ENCODE measurements at places on chromosomes 12 and 14.

GRCh38 chr14:59318908-59319307 lies 130.4 kb downstream of the DAAM1 start:
- DNase-seq = no peak

DNA sequence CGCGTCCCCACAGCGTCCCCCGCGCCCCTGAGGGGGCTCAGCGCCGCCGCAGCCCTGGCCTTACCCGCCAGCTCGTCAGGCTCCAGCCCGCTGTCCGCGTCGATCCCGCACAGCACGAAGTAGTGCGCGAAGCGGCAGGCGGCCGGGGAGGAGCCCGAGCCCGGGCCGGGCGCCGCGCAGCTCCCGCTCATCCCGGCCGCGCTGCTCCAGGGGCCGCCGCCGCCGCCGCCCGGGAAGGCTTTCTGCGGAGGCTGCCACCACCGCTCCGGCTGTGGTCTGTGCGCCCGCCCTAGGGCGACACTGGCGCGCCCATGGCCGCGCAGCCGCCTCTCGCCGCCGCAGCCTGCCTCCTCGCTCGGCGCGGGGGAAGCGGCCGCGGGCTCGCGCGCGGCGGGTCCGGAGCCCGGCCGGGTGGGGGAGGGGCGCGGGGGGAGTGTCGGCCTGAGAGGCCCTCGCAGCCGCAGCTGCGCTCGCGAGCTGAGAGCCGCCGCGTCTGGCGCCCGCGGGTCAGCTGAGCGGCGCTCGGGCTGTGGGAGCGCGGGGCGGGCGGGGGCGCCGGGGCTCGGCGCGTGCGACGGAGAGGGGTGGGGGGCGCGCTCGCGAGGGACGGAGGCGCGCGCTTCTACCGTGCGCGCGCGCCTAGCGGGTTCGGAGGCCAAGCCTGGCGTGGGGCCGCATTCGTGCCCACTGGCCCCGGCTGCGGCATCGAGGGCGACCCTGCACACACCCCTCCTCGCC lies at the start of gene DENND5B:
Gene DENND5B, minus strand, starts transcription at position 495 of the 738 bp plus-strand sequence. Its CDS starts 304 bp downstream, at position 191.
- DNase-seq = peak; percentile 33

- no peak for DNase-seq
These were observed 42.6 kb upstream of the PRIMA1 start for GRCh38 chr14:93830753-93831461.

DNA sequence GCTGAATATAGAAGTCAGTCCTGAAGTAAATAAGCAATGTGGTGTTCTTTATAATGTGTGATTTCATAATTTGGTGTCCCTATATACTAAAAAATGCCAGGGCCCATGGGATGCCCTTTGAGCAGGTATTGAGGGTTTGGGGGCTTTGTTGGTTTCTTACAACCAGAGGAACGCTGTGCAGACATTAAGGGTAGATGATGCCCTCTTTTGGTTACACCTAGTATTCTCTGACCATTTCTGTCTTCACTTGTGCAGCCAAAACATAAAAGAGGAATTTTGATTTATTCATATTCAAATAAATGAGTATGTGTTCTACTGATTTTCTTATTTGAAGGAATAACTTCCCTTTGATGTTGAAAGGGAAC lies 3.0 kb downstream of the LGR5 start:
- DNase-seq = no peak

DNA sequence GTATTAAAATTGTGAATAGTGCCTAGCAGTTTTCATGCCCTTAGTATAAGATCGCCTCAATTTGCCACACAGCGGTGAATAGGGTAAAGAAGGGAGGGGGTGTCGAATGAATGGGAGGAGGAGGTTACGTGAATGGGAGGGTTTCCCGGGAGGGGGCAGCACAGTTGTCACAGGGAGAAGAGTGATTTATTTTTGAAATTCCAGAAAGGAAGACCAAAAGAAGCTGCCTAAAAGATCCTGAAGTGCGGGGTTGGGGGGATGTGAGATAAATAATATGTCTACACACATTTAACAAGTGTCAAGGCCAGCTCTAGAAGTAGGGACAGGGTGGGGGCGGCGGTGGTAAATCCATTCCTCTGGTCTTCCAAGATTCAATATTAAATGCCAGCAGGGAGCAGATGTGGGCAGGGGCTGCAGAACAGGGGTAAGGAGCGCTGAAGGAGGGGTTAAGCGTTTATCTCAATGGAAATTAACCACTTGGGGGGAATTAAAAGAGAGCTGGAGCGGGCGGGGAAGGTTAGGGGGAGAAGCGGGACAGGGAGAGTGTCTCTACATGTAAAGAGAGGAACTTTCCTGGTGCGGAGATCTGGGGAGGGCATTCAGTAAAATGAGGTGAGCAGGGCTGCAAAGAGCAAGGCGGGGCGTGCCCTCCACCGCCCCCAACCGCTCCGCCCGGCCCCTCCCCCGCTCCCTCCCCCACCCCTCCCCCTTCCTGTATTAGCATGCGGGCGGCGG lies 867 bp downstream of the C12orf42 start:
- DNase-seq = no peak

- DNase-seq = no peak
These were observed 6.4 kb downstream of the SSH1 start for GRCh38 chr12:108850854-108851573.

GRCh38 chr14:50928002-50928635 lies 16.2 kb downstream of the PYGL start:
- peak; percentile 90 for DNase-seq

DNA sequence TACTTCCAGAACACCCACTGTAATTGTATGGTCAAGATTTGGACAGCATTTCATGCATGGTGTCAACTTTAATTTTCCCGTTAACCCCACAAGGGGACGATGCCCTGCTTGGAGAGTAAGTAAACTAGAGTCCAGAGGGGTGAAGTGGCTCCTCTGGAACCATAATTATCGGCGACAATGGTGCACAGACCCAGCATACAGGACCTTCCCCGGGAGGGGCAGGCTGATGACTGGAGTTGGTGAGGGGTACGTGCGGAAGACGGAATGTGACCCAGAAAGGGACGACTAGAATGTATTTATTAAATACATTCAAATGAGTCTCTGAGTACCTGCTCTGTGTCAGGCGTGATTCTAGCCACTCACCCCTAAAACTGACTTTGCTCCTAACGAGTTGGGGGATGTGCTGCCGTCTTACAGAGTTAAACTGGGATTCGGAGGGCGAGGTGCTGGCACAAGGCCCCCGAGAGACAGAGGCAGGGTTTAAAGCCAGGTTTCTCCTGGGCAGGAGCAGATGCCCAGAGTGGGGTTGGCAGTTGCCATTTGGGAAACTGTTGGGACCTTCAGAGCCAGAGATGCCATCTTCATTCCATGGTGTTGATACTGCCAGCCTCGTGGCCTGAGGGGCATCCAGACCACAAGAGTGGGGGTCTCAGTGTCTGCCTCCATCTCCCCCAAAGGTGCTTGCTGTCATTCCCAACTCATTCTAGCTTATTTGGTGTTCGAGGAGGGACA lies 10.9 kb downstream of the RTL1 start:
- no peak for DNase-seq

DNA sequence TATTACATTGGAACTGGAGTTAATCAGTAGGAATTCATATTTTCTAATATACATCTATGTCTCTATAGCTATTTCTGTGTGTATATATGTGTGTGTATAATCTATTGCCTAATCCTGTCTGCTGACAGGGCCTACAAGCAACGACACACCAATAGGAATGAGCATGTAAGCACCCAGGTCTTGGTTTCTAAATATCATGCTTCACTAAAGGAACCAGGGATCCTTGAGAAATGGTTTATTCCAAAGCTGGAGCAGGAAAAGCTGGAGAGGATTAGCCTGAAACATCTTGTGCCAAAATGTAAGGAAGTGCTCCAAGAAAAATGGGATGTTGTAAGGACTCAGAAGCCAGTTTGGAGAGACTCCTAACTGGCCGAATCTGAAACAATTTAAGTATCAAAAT lies 29.3 kb upstream of the LGALS3 start:
- DNase-seq = no peak

DNA sequence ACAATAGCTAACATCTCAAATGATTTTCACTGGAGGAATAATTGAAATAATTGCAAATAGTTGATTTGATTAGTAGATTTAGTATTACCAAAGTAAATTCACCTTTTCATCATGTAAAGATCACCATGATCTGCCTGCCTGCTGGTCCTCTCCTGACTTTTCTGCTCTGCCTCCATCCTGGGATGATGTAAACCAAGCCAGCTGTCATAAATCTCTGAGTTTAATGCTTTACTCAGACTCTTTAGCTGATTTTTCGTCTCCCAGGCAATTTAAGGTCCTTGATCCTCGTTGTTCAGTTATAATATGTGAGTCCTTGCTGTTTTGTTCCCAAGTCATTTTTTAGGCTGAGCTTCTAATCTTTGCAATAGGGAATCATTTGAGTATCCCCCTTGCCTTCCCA lies 138.0 kb downstream of the ANO4 start:
- no peak for DNase-seq

GRCh38 chr14:72906879-72907278 lies 13.0 kb upstream of the DPF3 start:
- no peak for DNase-seq

- no peak for DNase-seq
These were observed 19.9 kb upstream of the MYL2 start for GRCh38 chr12:110940296-110940695.

DNA sequence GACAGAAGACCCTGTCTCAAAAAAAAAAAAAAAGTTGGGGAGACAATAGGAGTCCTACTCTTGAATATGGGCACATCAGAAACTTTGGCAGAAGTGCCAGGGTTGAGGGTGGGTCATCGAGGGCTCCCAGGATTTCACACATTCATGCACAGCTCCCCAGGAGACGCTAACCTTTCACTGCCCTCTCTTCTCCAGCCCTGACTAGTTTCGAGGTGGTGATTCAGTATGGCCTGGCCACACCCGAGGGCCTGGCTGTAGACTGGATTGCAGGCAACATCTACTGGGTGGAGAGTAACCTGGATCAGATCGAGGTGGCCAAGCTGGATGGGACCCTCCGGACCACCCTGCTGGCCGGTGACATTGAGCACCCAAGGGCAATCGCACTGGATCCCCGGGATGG lies 29.4 kb upstream of the LRP1-AS start:
- DNase-seq = no peak

GRCh38 chr12:52331833-52332232 lies 10.6 kb upstream of the KRT83 start:
- no peak for DNase-seq

DNA sequence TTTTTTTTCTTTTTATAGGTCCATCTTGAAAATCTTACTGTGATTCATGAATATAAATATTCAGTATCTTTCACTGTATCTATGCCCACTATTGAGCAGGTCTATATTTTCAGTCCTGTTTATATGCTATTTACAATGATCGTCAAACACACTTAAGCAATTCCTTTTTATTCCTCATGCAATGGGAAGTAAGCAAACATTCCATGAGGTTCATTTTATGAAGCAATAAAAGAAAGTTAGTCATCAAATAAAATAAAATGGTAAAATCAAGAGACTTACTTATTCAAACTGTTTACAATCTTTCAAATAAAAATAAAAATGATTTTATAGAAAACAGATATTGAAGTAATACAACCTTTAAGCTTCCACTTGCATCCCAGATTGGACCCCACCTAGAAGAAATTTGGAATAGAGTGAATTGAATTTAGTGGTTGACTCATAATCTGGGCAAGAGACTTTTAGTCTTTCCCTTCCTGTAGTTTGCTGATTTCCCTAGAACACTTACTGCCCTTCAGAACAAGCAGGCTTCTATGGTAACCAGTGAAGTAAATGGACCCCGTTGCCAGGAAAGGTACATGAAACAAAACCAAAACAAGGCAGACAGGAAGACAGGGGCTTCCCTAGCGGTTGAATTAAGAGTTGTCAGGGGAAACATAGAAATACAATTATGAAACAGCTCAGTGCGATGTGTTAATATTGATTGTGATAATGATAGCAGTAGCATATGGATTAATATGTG lies 241.0 kb upstream of the ATP2B1 start:
- no peak for DNase-seq

- DNase-seq = no peak
These were observed 5.8 kb upstream of the SLC6A13 start for GRCh38 chr12:268483-268840.

- DNase-seq = no peak
These were observed 2.1 kb downstream of the CKAP4 start for GRCh38 chr12:106245767-106246166.

- no peak for DNase-seq
These were observed 50.7 kb upstream of the MAP1LC3B2 start for GRCh38 chr12:116508145-116509121.

DNA sequence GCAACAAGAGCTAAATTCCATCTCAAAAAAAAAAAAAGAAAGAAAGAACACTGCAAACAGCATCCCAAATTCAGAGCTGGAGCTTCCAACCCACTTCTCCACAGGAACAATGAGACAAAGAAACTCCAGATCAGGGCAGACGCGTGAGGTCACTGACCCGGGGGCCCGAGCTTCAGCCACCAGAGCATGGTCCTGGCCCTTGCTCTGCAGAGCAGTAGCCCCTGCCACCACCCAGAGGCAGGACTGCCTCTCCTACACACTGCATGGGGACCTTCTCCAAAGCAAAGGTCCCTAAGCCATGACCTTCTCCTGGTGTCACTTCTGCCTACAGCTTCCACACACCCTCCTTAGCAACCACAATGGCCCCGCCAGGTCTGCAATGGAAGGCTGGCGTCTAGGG lies 53.1 kb downstream of the CCNK start:
- DNase-seq = no peak

DNA sequence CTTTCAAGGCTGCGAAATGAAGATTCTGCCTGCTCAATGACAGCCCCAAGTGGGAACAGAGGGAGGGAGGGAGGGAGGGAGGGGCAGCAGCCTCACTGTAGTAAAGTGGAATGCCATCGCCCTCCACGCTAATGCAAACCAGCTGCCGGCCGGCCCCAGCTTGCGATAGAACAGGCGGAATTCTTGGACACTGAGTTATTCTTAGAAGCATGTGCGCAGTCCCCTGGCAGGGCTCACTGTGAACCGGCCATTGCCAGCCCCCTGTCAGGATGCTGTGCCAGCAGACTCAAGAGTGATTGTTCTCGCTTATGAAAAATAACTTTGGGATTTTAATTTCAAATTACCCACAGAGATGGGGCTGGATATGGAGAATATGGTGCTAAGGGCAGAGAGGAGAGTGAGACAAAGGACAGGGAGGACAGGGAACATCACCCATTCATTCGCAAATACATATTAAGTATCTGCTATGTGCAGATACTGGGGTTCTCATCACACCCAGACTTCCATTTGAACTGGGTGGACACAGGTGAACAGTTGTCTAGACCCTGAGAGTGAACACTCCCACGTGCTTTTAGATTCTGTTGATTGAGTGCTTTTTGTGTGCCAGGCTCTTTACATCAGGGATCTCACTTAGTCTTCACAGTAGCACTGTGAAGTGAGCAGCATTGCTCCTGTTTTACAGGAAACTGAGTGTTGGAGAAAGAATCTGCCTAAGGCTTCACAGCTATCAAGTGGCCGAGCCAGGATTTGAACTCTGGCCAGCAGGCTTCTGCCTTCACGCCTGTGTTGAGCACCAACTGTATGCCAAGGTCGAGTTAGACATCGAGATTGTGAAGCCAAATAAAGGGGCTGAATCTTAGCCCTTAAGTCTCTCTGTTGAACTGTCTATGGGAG lies 192.9 kb downstream of the C12orf75 start:
- DNase-seq = no peak

All from Kasumi-1 (cell line).